G401 (cell line): ENCODE measurements at places on chromosomes 5 and 9.

- DNase-seq = no peak
Measured at GRCh38 chr9:134069480-134070399, 1.9 kb upstream of the BRD3 start.

GRCh38 chr9:18942801-18943200 is 90.2 kb downstream of the SAXO1 start:
- no peak for DNase-seq

- DNase-seq = no peak
Measured at GRCh38 chr5:150325426-150325825, 22.7 kb upstream of the ARSI start.

DNA sequence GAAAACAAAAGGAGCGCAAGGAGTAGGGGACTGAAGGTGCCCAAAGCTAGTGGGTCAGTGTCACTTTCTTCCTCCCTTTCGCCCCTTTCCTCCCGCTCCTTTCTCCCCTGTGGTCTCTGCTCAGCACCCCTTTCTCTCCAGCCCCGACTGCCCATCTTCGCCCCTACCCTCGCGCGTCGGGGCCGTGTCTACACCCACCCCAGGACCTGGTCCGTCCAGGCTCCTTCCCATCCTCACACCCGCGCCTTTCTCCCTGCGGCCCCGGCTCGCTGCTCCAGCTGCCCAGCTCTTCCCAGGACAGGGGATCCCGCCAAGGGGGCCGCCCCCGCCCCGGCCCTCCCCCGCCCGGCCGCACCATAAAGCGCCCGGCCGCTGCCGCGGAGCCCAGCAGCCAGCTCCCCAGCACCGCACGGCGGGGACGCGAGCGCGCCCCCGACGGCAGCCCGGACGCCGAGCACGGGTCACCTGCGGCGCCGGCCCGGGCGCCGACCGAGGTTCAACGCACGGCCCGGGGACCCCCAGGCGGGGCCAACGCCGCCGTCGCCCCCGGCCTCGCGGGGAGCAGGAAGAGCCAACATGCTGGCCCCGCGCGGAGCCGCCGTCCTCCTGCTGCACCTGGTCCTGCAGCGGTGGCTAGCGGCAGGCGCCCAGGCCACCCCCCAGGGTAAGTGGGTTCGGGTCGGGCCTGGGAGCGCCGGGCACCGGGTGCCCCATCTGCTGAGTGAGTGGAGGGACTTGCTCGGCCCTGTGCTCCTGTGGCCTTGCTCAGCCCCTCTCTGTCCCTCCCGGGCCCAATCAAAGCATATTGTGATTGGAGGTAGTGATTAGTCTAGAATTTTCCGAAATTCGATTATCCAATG is at the start of gene THBS4:
Gene THBS4, plus strand, starts transcription at position 387 of the 860 bp plus-strand sequence. Its CDS starts 190 bp downstream, at position 577.
- no peak for DNase-seq

DNA sequence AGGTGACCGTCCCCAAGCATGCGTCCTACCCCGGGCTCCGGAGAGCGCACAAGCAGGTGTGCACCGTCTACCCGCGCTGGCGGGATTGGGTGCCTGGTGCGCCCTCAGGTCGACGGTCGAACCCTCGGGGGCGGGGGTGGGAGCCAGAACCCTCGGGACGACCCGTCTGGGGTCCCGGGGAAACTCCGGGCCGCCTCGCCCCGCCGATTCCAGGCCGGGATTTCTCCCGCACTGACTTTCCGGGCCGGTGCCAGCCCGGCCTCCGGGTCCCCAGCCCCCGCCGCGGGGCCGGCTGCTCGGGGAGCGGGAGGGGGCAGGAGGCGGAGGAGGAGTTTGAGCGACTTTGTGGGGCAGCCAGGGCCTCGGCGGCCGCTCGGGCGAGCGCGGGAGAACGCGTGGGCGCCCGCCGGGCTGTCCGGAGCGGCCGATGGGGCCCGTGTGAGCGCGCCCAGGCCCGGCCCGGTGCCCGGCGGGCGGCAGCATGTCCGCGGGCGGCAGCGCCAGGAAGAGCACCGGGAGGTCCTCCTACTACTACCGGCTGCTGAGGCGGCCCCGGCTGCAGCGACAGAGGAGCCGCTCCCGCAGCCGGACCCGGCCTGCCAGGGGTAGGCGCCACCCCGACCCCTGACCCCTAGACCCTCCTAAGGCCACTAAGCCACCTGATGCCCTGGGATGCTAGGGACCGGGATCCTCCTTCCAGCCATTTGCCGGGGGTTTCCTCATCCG is at the start of gene DAB2IP:
Gene DAB2IP, plus strand, starts transcription at position 340 of the 726 bp plus-strand sequence. Its CDS starts 142 bp downstream, at position 482.
- DNase-seq = peak; percentile 89

- DNase-seq = peak; percentile 94
Measured at GRCh38 chr5:19987612-19988361, at the start of gene CDH18. Gene CDH18 (minus strand): TSS chr5:19988200. CDS start chr5:19838986, 149,214 bp downstream.

GRCh38 chr9:129236441-129237145 is 58.5 kb upstream of the IER5L start:
- DNase-seq = no peak

- no peak for DNase-seq
Measured at GRCh38 chr5:126988021-126988569, 42.3 kb downstream of the MARCHF3 start.

- no peak for DNase-seq
Measured at GRCh38 chr5:134001938-134002731, 2.6 kb downstream of the VDAC1 start.

DNA sequence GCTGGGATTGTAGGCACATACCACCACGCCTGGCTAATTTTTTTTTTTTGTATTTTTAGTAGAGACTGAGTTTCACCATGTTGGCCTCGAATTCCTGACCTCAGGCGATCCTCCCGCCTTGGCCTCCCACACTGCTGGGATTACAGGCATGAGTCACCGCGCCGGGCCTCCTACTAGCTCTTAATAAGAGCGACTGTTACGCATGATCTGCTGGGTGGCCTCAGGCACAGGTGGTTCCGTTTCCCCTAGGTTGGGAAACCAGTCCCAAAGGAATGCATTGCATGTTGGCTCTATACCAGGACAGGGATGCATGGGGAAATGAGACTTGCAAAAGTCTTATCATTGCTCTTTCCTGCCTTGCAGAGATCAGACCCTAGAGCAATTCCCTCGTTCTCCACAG is 184.7 kb upstream of the PPP1R26 start:
- no peak for DNase-seq

- DNase-seq = no peak
Measured at GRCh38 chr5:122392824-122393223, 80.8 kb downstream of the SNCAIP start.

DNA sequence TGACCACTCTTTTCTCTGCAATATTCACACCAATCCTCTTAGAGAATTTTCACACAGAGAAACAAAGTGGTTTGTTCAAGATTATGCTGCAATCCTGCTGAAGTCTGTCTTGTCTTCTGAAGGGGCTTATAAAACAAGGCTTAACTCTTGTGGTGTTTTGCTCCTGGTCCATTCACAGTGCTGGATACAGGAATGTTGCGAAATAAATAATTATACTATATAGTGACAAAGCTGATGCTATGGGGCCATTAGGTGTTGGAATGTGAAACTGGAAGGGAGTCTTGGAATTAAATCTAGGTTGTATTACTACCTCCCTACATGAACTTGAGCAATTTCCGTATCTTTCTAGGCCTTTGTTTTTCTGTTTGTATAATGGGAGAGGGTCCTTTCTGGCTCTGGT is 170.2 kb downstream of the TRIM32 start:
- no peak for DNase-seq

DNA sequence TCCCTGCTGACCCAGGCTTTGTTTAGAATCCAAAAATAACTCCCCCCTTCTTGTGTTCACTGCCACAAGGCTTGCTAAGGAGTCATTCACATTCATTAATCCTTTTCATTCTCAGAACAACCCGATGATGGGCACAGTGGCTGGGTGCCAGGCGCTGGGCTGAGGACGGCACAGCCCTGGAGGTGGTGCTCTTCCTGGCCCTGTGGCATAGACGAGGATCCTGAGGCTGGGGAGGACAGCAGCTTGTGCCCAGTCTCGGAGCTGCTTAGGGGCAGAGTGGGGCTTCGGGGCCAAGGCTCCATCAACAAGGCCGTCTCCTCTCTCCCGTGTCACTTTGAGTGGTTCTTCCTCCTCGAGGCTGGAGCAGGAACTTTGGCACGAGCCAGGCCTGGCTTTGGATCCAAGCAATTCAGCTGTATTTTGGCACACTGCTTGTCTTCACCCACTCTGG is 166.7 kb downstream of the TTLL11 start:
- DNase-seq = peak; percentile 77

- DNase-seq = no peak
Measured at GRCh38 chr9:134375430-134376385, 49.5 kb downstream of the RXRA start.

GRCh38 chr9:115146581-115147021 is 28.6 kb upstream of the TNC start:
- DNase-seq = no peak
